Caki2 (cell line): ENCODE measurements at places on chromosomes 6 and 20.

- peak; percentile 84 for DNase-seq
These were observed 183.9 kb downstream of the ERMARD start for GRCh38 chr6:169935348-169935718.

DNA sequence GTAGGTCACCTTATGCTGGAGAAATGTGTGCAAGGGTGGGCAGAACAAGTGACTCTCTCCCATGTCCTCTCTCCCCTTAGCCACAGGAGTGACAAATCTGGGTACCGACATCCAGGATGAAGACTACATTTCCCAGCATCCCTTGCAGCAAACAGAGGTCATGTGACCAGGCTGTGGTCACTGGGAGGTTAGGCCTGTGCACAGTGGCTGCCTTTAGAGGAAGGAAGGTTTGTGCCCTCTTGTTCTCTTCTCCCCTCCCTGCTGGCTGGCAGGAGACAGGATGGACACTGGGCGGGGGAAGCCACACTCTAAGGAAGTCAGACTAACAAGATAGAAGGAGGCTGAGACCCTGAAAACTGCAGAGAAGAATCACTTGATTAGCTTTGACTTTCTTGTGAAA lies 360.2 kb downstream of the PREX1 start:
- peak; percentile 7 for DNase-seq

DNA sequence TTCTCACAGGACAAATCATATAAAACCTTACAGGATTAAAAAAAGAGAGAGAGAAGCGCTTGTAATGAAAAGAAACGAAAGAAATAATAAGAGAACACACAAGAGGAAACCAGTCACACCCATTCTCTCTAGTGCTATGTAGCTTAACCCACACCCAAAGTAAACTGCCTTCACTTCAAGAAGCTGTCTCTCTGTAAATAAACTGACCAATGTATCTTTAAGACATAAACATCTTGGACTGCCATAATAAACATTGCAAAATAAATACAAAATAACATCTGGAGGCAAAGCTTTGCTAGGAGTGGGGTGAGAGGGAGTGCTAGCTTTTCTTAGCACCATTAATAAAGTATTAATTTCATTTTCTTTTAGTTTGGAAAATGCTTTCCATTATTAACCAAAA lies 61.6 kb upstream of the RNF146 start:
- no peak for DNase-seq

- no peak for DNase-seq
These were observed 75.7 kb downstream of the NCOA7 start for GRCh38 chr6:125866433-125866832.

GRCh38 chr6:135941275-135942025 lies 89.9 kb downstream of the PDE7B start:
- DNase-seq, result no peak

GRCh38 chr20:45432294-45432693 lies 16.4 kb downstream of the PIGT start:
- no peak for DNase-seq

DNA sequence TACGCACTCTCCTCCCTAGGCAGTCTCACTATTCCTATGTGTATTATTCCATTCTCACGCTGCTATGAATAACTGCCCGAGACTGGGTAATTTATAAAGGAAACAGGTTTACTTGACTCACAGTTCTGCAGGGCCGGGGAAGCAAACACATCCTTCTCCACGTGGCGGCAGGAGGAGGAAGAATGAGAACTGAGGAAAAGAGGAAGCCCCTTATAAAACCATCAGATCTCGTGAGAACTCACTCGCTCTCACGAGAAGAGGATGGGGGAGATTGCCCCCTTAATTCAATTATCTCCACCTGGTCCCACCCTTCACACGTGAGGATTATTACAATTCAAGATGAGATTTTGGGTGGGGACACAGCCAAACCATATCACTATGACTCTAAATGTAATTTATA lies 61.9 kb downstream of the ECT2L start:
- DNase-seq, result no peak

- no peak for DNase-seq
These were observed 66.7 kb upstream of the BMP2 start for GRCh38 chr20:6700563-6701329.

DNA sequence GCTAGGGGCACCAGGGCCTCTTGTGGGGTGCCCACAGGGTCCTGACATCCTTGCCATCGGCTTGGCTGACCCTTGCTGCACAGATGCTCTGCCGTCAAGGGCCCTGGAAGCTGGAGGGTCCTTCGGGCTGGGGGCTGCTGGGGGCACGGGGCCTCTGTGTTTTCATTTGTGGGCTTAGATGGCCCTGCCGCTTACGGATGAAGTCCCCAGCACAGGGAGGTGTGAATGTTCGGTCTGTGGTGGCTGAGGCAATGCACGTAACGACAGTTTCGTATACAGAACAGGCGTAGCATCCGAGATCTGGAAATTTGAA lies 14.5 kb downstream of the SS18L1 start:
- DNase-seq, result no peak

GRCh38 chr20:48002517-48002970 lies 217.3 kb upstream of the SULF2 start:
- DNase-seq, result no peak

DNA sequence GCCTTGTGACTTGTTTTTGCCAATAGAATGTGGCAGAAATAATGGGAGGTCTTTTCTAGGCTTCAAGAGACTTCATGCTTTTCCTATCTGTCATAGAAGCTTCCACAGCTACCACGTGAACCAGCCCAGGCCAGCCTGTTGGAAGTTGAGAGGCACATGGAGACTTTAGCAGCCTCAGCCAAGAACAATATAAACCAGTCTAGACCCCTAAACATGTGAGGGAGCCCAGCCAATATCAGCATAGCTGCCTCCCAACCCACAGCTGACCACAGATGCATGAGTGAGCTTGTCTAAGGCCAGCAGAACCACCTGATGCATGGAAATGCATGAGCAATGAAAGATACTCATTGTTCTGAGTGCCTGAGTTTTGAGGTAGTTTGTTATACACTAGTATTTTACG lies 540.7 kb upstream of the BTBD3 start:
- DNase-seq, result peak; percentile 59

DNA sequence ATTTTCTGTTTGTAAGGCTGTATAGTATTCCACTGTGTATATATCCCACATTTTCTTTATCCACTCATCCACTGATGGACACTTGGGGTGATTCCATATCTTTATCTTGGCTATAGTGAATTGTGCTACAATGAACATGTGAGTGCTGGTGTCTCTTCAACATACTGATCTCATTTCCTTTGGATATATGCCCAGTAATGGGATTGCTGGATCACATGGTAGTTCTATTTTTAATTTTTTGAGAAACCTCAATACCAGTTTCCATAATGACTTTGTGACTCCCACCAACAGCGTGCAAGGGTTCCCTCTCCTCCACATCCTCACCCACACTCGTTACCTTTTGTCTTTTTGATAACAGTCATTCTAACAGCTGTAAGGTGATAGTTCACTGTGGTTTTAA lies 166.0 kb downstream of the ARHGAP18 start:
- no peak for DNase-seq

DNA sequence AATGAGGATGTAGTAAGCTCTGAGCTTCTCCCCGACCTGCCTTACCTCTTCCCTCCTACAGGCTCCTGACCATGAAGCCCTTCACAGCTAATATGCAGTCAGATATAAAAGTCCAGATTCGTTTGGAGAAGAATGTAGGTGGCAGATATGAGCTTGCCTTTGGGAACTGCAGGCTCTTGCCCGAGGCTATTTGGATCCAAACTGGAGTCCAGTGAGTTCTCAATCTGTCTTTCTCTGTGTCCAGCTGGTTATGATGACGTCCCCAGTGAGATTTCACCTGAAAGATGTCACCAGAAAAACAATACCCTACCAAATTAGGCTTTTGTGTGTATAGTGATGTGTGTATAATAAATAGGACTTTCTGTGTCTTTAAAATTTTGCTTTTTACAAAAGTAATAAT lies 14.7 kb upstream of the BPIFA3 start:
- DNase-seq, result no peak

GRCh38 chr20:24117383-24117782 lies 128.8 kb upstream of the GGTLC1 start:
- DNase-seq, result no peak

DNA sequence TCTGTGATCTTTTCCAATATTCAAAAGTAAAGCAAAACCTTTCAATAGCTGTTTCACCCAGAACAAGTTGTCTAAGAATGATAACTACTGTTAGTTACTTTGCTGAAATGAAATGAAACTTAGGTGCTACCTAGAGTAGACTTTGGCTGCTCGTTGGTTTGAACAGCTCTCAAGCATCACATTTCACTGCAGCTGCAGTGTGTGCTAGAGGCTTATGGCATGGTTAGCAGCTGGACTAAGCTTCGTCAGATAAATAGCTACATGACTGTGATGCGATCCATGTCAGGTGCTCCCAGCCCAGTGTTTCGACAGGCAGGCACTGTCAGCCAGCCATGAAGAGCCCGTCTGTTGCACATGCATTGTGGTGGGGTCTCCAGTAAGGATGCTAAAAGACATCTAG lies 201.1 kb downstream of the TFAP2B start:
- DNase-seq, result no peak

DNA sequence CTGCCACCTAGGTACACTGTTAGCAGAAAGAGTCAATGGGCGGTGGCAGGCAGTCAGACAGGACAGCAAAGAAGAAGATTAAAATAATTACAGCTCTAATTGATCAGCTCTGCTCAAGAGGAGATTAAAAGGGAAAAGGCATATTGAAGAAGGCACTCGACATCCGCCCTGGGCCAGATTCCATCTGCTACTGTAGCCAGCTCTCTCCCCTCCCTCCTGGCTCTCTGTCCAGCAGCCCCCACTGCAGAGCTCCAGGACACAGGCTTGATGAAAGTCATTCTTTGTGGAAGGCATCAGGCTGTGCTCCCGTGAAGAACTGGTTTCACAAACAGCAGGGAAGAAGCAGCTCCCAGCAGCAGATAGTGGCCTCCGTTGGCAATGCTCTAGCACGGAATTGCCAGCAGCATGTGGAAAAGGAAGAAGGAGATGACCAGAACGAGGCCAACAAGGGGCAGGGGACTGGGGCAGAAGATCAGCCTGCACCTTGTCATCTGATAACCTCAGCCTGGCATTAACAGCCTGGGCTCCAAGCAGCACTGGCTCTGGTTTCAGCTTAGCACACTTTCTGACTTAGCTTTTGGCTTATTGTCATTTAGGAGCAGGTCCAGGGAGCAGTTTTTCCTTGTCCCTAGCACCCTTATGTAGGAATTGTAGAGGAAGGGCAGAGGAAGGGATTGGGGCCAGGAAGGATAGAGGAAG lies 465.9 kb downstream of the KIF16B start:
- no peak for DNase-seq

GRCh38 chr6:145829950-145830349 lies 15.4 kb upstream of the FBXO30 start:
- no peak for DNase-seq

DNA sequence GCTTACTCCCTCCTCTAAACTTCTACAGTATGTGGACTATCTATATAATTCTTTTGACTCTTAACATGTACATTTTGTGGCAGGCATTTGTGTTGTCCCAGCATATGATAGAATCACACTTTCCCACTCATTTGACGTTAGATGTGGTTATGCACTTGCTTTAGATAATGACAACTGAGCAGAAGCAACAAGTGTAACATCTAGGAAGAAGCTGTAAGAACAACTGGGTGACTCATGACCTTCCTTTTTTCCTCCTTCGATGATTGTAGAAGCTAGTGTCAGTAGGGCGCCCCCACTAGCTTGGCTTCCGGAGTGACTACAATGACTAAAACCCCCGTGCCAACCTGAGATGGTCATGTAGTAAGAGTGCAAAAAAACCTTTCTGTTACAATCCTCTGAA lies 74.6 kb upstream of the CEP85L start:
- DNase-seq, result no peak

GRCh38 chr6:158471339-158471738 lies 88.6 kb upstream of the TMEM181 start:
- no peak for DNase-seq

DNA sequence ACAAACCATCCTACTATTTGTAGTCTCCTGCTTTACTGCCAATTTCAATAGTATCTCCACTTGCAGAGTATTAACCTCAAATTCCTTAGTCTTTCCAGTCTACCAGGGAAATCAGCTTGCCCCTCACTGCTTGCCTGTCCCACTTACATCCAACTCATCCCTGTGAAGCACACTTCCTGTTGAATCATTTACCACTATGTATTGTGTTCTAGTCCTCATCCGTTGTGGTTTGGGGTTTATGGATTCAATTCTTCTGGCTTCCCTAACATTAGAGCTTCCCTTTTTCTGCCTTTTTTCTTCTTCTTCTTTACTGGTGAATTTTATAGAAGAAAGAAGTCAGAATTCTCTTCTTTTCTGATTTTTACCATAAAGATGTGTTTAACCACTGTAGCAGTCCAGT lies 5.1 kb upstream of the TXLNB start:
- no peak for DNase-seq

GRCh38 chr6:99588618-99589289 lies 17.9 kb upstream of the PRDM13 start:
- no peak for DNase-seq
